Mesendoderm (in vitro differentiated cells): ENCODE measurements at places on chromosomes 12 and 14.
A peak's percentile ranks its signal among the peaks of the same experiment; 100 is the strongest.

GRCh38 chr14:72975770-72976169 is 49.5 kb downstream of the DCAF4 start:
- DNase-seq: peak; percentile 22

DNA sequence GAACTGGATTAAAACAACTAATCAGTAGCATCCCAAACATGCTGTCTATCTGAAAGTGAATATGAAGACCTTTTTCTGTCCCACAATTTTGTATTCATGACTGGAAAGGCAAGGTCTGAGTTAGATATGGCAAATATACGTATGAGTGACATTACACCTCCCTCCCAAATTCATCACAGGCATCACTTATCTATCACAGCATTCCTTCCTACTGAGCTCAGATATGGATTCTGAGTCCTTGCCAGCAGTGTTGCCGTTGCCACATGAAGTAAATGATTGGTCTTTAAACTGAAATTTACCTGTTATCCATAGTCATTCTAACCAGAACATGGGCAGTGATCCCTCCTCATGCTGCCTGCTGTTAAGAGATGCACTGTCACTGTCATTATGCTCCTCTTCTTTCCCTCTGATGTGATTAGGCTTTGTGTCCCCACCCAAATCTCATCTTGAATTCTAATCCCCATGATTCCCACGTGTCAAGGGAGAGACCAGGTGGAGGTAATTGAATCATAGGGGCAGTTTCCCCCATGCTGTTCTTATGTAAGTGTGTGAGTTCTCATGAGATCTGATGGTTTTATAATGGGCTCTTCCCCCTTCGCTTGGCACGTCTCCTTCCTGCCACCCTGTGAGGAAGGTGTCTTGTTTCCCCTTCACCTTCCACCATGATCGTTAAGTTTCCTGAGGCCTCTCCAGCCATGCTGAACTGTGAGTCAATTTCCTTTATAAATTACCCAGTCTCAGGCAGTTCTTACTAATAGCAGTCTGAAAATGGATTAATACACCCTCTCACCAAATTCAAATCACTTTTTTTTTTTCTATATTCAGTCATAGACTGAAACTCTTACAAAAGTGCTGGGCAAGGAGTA is 288.4 kb downstream of the NUAK1 start:
- peak; percentile 51 for DNase-seq

- no peak for DNase-seq
These were observed 6.4 kb downstream of the FOXA1 start for GRCh38 chr14:37588667-37588955.

GRCh38 chr12:50275556-50275955 is 7.8 kb downstream of the LIMA1 start:
- DNase-seq: no peak

- DNase-seq: peak; percentile 58
These were observed 103.8 kb upstream of the ETV6 start for GRCh38 chr12:11545484-11546330.

DNA sequence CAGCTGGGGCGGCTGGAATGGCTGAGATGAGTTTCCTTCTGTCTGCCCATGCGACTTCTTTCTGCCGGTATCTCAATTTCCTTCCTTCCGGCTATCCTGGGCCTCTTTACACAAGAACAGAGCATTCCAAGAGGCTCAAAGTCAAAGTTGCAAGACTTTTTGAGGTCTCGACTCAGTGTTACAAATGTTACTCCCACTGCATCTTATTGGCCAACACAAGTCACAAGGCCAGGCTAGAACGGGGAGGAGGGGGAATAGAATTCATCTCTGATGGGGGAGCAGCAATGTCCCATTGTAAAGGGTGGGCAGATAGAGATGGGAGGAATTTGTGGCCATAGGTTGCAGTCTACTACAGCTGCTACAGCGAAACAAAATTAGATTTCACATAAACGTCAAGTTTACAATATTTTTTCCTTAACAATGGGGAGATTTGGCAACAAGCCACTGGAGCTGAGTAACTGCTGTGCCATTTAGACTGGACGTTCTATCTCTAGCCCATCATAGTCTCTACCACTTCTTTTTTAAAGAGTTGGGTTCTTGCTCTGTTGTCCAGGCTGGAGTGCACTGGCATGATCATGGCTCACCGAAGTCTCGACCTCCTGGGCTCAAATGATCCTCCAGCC is 9.5 kb upstream of the NYNRIN start:
- peak; percentile 37 for DNase-seq

DNA sequence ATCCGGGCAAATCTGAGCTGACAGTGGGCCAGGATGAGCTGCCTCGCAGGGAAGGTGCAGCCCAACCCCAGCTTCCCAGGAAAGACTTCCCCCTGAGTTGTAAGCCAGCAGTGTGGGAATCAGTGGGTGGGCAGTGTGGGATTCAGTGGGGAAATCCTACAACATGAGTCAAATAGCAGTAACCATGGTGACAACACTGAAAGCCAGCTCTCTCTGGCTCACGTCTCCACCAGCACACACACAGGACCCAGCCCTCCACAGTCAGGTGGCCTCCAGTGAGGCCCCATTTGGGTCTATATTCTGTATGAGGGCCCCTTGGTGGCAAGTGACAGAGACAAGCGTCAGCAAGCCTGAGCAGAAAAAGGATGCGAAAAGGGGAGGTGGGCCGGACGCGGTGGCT is 6.0 kb upstream of the LGALS3 start:
- DNase-seq: no peak

- DNase-seq: no peak
These were observed 12.8 kb downstream of the DUSP6 start for GRCh38 chr12:89339526-89339925.

- DNase-seq: no peak
These were observed 181.2 kb upstream of the NRXN3 start for GRCh38 chr14:77988970-77989369.

DNA sequence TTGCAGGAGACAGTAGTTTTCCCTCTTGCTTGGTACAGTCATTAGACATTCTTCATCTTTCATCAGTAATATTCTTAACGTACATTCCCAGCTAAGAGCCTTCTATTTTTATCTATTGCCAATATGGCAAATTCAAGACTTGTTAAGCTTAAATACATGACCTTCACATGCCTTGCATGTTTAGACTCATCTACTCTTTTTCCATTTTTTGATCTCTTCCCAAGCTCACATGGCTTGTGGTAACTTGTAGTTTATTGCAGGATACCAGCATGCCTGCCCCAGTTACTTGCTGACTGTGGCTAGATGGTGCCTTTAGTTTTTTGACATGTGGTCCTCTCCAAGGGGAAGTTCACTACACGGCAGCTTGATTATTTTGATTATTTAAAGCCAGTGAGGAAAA is 729.0 kb downstream of the SLC6A15 start:
- no peak for DNase-seq

- peak; percentile 48 for DNase-seq
These were observed 14.6 kb upstream of the NUDT14 start for GRCh38 chr14:105195522-105196264.

GRCh38 chr14:69312608-69313007 is 52.6 kb downstream of the GALNT16 start:
- no peak for DNase-seq

DNA sequence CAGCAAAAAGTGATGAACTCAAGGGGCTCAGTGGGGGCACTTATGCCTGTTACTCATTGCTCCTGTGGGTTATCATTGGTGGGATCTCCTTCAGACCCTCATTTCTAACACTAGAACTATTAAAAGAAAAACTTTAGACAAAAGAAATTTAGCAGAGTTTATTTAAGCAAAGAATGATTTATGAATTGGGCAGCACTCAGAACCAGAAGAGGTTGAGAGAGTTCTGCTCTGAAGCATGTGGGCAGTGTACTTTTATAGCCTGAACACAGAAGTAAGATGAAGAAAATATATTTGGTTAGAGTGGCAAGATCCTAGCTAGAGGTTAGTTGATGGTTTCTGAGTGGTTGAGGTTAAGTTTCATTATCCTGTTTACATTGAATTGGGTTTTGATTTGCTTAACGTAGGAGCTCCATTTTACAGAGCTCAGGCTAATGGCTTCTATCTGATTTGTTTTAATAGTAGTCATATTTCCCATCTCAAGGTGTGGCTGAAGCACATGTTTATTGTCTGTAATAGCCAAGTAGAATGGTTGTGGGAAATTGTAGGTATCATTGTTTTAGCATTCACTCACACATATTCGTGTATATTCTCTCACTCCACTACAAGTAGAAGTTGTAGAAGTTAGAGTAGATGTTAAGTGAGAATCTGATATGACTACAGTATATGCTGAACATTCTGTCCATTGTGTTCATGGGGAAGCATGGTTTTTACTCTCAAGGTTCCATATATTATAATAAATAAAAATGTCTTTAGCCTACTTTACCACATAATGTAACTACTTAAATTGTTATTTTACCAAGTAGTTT is 27.6 kb downstream of the LEMD3 start:
- DNase-seq: no peak

DNA sequence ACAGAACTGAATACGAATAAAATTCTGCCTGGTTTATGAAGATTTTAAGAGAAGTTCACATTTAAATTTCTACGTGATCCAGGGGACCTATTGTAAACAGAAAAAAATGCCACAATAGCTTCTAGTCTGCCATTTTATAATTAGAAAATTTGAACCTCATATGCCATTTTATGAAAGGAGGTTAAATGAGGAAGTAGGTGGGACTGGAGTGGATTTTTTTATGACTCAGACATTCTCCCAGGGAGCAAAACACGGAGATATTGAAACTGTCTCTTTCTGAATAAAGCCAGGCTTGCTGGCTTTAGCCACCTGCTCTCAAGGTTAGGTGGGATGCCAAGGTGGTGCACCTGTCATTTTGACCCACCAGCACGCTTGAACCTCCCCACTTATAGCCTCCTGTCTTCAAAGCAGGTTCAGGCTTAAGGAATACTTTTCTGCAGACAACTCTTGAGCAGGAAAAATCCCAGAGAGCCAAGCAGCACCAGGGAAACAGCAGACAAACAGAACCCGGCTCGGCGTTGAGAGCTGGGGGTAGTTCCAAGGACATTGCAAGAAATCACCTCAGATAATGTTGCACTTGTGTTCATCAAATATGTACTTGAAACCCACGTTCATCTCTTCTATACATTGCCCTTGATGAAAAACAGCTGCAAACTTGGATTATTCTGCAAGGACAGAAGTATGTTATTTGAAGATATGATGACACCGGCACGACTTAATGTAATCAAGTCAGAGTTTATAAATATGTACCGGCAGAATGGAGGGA is 203.7 kb downstream of the PPM1H start:
- no peak for DNase-seq

GRCh38 chr14:60722107-60722356 is 2.1 kb downstream of the SIX4 start:
- no peak for DNase-seq

GRCh38 chr12:118063576-118064391 is 2.8 kb upstream of the WSB2 start:
- no peak for DNase-seq
